Activated CD8-positive, alpha-beta T cell treated with anti-CD3 and anti-CD28 coated beads, Interleukin-2, amount 10 ng/mL, durations not matched to agents 7 days and 5 days (primary cell): ENCODE measurements at places on chromosomes 6 and 20.
A peak's percentile ranks its signal among the peaks of the same experiment; 100 is the strongest.

- DNase-seq, result no peak
These were observed 291.9 kb upstream of the SGK1 start for GRCh38 chr6:134609716-134610261.

DNA sequence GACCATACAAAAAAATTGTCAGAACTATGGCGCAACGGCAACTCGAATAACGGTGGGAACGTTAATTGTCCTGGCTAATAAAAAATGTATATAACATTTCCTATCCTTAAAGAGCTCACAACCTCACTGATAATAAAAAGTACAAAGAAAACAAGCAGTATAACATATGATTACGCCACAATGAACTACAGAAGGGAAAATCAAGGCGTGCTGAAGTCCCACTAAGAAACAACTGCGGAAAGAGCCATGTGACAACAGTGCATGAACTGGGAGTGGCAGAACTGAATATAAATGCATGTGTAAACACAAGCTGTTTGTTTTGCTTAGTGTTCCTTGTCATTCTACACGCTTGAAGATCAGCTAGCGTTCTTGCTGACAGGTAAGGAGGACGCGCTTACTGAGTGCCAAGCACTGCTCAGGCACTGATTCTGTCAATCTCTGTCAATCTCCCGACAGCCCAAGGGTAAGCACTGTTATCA lies 466 bp upstream of the PSMB1 start:
- no peak for DNase-seq

GRCh38 chr6:85641897-85642773 lies 551 bp downstream of the SYNCRIP start:
- peak; percentile 66 for DNase-seq

- no peak for DNase-seq
These were observed 9.6 kb downstream of the BPIFB3 start for GRCh38 chr20:33063271-33063670.

DNA sequence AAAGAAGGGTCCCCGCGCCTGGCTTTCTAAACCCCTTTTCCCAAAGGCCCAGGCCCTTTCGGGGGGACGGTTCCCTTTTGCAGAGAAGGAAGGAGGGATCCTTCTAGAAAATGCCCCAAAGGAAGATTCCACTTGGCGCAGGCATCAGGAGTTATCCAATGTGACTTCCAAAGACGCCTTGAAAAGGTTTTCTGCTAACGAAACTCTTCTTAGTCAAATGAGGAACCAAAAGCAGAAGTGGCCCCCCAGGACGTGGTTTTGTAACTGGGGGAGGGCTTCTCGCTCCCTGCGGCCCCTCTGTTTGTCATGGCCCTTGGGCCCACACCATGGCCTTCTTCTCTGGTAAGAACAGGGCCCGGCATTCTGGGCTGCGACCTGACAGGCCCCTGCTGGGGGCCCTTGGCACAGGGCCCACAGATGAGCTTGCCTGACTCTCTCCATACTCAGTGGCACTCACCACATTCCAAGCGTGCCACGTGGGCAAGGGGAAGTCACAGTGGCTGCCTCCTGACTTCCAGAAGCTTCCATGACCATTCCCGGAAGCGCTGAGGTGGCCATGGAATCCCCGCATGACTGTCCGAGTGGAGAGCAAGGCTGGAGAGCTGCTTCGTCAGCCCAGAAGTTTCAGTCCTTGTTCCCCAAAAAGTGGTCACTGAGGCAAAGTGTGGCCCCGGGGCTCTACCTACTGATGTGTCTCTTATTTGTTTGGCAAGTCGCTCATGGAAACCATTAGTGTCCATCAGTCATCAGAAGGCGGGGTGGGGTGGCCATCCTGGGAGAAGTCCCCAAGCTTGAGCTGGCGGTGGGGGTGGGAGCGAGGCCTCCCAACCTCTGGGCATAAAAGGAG lies 834 bp upstream of the CTSZ start:
- no peak for DNase-seq

- DNase-seq, result no peak
These were observed 55.8 kb downstream of the SNAI1 start for GRCh38 chr20:50038574-50038991.

DNA sequence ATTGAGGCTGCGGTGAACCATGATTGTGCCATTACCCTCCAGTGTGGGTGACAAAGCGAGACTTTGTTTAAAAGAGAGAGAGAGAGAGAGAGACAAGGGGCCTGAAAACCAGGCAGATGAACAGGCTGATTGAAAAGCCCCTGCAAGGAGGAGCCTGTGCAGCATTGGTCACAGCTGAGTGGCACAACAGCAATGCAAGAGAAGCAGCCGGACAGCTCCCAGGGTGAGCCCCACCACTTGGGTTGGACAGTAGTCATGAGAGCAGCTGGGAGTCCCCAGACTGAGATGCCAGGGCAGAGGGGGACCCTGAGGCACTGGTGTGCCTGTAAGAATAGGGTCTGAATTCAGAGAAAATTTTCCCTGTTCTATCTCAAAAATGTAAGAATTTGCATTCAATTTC lies 10.2 kb downstream of the DNPH1 start:
- DNase-seq, result no peak

DNA sequence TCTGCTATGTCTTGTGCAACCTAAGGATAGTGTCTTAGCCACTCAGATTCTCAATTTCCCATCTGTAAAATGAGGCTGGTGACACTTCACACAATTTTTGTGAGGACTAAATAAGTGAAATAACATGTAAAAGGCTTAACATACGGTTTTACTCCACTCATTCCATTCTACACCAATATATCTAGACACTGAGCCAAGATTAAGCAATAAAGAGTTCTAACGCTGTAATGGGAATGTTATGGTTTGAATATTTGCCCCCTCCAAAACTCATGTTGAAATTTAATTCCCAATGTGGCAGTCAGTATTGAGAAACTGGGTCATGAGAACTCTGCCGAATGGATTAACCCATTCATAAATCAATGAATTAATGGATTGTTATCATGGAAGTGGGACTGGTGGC lies 301.0 kb downstream of the HACE1 start:
- no peak for DNase-seq

GRCh38 chr6:33312361-33313104 lies 1.3 kb downstream of the TAPBP start:
- peak; percentile 92 for DNase-seq

GRCh38 chr20:16378712-16379370 lies 194.4 kb downstream of the KIF16B start:
- no peak for DNase-seq

DNA sequence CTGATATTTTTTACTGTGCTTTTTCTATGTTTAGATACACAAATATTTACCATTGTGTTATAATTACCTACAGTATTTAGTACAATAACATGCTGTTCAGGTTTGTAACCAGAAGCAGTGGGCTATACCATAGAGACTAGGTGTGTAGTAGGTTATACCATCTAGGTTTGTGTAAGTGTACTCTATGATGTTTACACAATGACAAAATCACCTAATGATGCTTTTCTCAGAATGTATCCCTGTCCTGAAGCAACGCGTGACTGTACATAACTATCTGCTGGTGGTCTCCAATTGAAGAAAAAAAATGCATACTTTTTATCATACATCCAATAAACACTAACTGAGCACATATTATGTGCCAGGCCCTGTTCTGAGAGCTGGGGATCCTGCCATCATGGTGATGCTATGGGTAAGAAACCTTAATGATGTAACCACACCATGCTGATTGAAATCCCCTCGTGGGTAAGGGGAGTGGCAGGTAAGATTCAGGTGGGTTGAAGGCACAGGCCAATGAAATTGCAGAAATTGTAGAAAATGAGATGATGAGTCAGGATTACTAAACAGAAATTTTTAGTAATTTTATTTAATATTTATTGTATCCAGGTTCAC lies 76.8 kb downstream of the FYN start:
- DNase-seq, result no peak

DNA sequence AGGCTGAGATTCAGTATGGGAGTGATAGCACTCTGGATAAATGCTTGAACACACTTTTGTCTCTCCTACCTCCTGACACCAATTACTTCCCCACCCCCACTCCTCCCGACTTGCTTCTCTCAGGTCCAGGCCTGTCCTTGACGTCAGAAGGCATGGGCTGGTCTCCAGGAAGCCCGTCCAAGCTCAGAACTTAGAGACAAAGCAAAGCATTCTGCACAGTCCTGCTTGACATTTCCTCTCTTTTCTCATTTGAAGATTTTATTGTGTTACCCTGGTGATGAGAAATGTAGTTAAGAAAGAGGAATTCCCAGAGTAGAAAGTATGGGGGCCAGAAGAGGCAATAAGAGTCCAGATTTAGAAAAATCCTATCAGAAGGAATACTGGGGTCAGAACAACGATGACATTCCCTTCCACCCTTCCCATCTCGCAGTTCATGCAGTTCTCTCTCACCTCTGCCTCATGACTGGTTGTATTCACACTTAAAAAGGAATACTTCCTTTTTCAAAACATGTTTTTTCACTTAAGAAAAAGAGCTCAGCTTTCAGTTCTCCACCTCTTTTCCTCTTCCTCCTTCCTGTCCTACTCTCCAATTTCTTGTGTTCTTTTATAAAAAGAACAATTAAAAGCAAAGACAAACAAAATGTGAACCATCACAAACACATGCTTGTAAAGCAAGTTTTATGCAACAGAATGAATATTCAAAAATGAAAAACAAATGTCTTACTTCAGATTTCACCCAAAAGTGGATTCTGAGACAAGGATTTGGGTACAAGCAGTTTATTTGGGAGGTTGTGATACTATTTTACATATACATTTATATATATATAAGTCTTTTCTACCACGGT lies 18.5 kb upstream of the FAM184A start:
- DNase-seq, result no peak

DNA sequence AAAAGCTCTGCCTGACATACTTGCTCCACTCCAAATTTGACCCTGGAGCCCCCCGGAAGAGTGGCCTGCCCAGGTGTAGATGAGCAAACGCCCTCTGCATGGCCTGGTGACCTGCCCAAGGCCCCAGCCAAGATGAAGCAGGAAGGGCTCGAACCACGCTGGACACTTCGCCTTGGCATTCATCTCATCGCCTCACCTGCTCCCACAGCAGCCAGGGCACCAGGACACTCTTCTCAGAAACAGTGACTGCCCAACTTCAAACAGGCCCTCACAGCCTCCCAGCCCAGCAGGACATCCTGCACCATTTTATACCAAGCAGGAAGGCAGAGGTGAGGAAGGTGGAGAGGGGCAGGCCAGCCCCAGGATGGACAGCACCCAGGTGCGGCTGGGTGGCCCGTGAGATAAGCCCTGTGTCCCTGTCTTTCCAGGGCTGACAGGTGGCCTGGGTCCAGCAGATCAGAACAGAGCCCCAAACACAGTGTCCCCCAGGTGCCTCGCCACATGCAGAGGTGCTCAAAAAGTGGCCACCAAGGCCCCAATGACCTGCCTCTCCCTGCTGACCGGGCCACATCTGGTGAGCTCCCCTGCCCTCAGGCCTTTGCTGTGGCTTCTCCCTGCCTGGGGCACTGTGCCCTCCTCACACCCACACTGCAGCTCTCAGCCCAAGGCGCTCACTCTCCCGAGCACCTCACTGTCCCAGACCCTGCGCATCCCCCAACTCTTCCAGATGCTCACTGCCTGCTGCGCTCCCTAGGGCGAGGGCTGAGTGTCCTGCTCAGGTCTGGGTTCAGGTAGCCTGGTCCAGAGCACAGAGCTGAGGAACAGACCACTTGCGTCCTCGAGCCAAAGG lies 7.2 kb downstream of the ACSS1 start:
- no peak for DNase-seq

- DNase-seq, result no peak
These were observed 138.0 kb downstream of the THBS2 start for GRCh38 chr6:169115632-169116031.

DNA sequence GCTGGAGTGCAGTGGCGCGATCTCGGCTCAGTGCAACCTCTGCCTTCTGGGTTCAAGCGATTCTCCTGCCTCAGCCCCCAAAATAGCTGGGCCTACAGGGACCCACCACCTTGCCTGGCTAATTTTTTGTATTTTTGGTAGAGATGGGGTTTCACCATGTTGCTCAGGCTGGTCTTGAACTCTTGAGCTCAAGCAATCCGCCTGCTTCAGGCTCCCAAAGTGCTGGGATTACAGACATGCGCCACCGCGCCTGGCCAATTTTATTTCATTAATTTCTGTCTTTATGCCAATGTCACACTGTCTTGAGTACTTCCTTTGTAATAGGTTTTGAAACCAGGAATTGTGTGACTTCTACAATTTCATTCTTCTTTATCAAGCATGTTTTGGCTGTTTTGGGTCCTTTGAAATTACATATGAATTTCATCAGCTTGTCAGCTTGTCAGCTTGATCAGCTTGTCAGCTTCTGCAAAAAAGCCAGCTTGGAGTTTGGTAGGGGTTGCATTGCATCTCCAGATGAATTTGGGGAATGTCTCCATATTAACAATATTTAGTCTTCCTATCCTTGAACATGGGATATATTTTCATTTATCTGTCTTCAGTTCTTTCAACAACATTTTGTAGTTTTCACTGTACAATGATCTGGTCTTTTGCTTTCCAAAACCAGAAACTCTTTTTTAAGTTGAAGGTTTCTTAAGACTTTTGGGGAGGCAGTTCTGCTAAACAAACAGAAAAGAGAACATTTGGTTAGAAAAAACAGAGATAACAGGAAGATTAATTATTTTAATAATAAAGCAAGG lies 20.8 kb downstream of the ZFAND3 start:
- no peak for DNase-seq

DNA sequence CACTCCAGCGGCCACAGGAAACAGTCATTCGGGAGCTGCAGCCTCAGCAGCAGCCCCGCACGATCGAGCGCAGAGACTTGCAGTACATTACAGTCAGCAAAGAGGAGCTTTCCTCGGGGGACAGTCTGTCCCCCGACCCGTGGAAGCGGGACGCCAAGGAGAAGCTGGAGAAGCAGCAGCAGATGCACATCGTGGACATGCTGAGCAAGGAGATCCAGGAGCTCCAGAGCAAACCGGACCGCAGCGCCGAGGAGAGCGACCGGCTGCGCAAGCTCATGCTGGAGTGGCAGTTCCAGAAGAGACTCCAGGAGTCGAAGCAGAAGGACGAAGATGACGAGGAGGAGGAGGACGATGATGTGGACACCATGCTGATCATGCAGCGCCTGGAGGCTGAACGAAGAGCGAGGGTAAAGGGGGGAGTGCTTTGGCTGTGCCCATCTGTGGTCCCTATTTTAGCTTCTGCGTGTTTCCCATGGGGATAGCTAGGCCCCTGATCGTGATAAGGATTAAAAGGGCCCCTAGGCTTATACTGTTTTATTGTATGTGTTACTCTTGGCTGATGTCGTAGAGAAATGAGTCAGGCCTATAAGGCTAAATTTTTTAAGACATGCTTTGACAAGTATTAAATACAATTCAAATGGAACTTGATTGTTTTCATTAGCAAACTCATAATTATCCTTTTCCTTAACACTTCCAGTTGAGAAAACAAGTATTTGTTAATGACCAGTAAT lies 45.5 kb upstream of the KIF25 start:
- no peak for DNase-seq

GRCh38 chr20:25020901-25021301 lies 28.4 kb upstream of the APMAP start:
- no peak for DNase-seq
